ENCODE measurements at places on chromosomes 4 and X.

GRCh38 chr4:108885211-108885610 is 122.4 kb upstream of the ETNPPL start:
- no peaks in the 10 kb centered on the region for H3K36me3 ChIP-seq
- no peak overlapping the region for H3K27ac ChIP-seq
- H3K4me1 ChIP-seq = no peaks in the 10 kb centered on the region
- H3K4me3 ChIP-seq = no peak overlapping the region
- no peaks in the 10 kb centered on the region for H3K27me3 ChIP-seq
- no peak for DNase-seq

- DNase-seq = no peak
- no peaks in the 10 kb centered on the region for H3K27me3 ChIP-seq
- no peak overlapping the region for H3K4me3 ChIP-seq
- H3K36me3 ChIP-seq = no peaks in the 10 kb centered on the region
- H3K4me1 ChIP-seq = no peaks in the 10 kb centered on the region
- H3K27ac ChIP-seq = no peak overlapping the region
These were observed 6.8 kb upstream of the FGF2 start for GRCh38 chr4:122819708-122820449.

- H3K27ac ChIP-seq = no peak overlapping the region
- no peaks in the 10 kb centered on the region for H3K36me3 ChIP-seq
- H3K27me3 ChIP-seq = no peaks in the 10 kb centered on the region
These were observed 1343.8 kb upstream of the IGFBP7 start for GRCh38 chr4:58453956-58454355.

DNA sequence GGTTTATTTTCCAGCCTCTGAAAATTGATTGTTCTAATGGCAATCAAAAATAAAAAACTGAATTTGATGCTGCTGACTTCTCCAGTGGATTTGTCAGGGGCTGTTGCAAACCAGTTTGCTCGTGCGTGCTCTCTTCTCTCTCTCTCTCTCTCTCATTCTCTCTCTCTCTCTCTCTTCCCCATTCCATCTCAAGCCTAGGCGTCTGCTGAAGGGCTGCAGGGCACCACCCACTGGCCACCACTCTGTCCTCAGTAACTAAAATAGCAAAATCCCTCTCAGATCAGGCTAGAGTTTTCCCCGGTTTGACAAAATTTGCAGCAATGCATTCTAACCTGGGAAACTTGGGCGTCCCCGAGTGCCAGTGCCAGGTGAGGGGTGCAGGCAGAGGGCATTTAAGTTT is 19.4 kb downstream of the NKX6-1 start:
- peaks cover 18% of the 10 kb centered on the region for H3K27me3 ChIP-seq
- DNase-seq = no peak
- no peak overlapping the region for H3K4me3 ChIP-seq
- no peak overlapping the region for H3K27ac ChIP-seq

DNA sequence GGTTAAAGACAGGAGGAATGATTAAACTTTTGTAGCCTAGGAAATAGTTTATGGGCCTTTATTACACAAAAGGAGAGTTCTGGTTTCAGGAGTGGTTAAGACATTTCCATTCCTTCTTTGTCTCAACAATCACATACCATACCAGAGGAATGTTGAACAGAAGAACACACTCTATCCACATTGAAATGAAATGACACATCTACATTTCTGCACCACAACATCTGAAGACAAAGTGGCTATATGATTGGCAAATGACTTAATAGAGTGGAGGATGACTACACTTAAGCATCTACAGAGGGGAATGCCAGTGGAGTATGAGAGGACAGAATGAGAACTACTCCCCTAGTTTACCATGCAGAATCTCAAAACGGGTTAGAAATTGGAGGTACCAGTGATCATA is 8.0 kb downstream of the CYP2U1 start:
- no peak overlapping the region for H3K4me3 ChIP-seq

DNA sequence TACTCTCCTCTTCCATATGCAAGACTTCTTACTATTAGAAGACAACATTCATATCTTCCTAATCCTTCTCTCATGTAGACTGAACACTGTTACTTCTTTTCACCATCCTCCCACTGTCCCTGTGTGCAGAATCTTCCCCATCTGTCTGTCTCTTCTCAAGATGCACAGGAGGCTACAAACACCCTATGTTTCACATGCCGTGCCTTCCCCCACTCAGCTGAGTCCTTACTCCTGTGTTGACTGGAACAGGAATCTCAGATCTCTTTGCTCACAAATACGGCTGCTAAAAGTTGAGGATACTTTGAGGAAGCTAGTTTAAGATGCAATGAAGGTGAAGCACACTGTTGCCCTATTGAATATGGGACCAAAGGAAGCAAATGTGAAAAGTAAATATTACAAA is 168.5 kb upstream of the GPC4 start:
- no peak overlapping the region for H3K4me3 ChIP-seq
- no peaks in the 10 kb centered on the region for H3K36me3 ChIP-seq
- no peak for DNase-seq
- H3K27me3 ChIP-seq = no peaks in the 10 kb centered on the region
- no peaks in the 10 kb centered on the region for H3K4me1 ChIP-seq

- H3K4me3 ChIP-seq = no peak overlapping the region
- no peak for DNase-seq
- H3K36me3 ChIP-seq = no peaks in the 10 kb centered on the region
- no peaks in the 10 kb centered on the region for H3K27me3 ChIP-seq
- no peaks in the 10 kb centered on the region for H3K4me1 ChIP-seq
These were observed 85.7 kb upstream of the MTM1 start for GRCh38 chrX:150482537-150483206.

DNA sequence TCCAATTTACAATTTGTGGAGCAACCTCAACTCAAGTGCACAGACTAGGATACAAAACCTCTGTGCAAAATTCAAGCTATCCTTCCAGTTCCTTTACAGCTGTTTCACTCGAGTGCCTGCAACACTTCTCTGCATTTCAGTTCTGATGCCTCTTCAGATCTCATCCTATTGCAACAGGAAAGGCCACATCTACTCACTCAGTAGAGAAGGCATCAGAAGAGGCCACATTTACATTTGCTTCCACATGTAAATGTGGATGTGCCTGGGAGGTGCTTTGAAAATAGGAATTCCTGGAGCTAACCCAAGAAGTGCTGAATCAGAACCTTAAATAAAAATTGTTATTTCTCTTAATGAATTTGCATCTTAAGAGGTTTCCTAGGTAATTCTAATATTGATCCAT is 45.8 kb upstream of the SERTM2 start:
- DNase-seq = no peak
- no peak overlapping the region for H3K27ac ChIP-seq
- no peak overlapping the region for H3K4me3 ChIP-seq
- no peaks in the 10 kb centered on the region for H3K36me3 ChIP-seq

DNA sequence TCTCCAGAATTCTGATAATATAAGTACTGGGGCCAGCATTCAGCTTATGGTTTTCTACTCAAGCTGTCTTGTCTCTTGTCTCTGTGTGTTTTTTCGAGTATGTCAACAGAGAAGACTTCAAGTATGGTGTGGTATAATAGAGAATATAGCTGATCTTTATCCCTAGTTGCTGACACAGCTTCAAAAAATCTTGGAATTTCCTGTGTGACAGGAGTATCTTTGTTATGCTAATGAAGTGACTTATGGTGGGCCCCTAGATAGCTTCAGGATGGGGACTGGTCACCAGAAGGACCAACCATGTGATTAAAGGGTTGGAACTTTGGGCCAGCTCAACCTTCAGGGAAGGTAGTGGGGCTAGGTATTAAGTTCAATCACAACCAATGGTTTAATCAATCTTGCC is 2.9 kb downstream of the GPRASP3 start:
- H3K36me3 ChIP-seq = no peaks in the 10 kb centered on the region
- no peak for DNase-seq
- H3K4me3 ChIP-seq = no peak overlapping the region
- H3K27me3 ChIP-seq = no peaks in the 10 kb centered on the region
